Nephron progenitor cell (in vitro differentiated cells): ENCODE measurements at places on chromosomes 16 and 17.

DNA sequence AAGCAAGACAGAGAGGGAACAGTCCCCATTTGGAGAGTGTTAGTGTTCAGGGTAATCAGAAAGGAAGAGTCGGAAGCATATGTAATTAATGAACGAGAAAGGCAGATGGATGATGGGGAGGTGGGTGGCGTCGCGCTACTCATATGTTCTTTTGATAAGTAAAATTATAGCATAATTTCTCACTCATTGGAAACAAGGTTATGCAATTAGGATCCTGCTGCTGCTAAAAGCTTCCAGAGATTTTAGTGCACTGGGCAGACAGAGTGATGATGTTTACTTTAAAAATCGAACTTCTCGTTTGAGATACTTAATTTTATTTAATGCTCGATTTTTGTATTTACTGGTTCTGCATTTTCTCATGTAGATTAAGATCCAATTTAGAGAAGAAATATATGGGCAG lies 96.2 kb downstream of the PRKCA start:
- no peak for DNase-seq

GRCh38 chr17:35214631-35215273 lies 20.6 kb upstream of the SLC35G3 start:
- no peak for DNase-seq

DNA sequence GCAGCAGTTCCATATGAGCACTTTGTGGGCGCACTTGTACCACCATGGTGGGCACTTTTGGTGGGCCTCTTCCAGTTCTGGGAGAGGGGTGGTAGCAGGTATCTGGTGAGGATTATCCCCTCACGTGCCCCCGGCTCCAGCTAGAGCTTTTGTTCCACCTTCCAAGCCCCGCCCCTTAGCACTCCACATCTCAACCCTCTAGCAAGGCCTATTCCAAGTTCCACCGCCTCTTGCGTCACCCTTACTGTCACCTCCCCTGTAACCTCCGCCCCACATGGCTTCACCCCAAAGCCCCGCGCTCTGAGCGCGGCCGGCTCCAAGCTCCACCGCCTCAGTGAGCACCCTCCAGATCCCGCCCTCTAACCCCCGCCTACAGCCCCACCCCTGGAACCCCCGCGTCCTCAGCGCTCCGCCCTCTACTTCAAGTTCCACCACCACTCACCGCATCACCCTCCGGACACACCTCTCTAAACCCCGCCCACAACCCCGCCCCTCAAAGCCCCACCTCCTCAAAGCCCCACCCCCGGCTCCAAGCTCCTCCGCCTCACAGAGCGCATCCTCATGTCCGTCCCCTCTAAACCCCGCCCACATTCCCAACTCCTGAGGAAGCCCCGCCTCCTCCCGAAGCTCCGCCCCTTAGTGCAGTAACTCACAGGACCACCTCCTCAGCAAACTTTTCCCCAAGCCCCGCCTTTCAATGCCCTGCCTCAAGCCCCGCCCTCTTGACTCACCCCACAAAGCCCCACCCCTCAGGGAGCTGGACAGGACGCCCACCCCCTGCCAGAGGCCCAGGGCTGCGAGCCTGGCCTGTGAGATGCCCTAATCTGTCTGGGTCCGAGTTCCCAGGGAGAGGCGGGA lies 11.1 kb downstream of the SCN4A start:
- peak; percentile 98 for DNase-seq

GRCh38 chr16:19294156-19294649 lies 8.7 kb downstream of the CLEC19A start:
- DNase-seq: no peak

GRCh38 chr17:72891627-72892026 lies 200.9 kb downstream of the SLC39A11 start:
- no peak for DNase-seq

DNA sequence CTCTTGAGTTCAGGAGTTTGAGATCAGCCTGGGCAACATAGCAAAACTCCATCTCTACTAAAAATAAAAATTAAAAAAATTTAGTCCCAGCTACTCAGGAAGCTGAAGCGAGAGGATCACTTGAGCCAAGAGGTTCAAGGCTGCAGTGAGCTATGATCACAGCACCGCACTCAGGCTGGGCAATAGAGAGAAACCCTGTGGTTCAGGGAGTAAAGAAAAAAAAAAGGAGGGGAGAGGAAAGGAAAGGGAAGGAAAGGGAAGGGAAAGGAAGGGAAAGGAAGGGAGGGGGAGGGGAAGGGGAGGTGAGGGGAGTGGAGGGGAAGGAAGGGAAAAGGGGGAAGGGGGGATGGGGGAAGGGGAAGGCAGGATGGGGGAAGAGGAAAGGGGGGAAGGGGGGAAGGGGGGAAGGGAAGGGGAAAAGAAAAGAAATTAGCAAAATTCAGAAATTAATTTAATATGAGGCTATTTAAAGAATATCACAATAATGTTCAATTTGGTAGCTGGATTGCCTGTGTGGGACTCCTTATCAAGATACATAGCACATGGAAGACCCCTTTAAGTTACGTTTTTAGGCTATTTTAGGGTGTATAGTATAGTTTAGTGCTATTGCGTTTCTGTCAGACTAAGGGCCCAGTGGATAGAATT lies 424.3 kb downstream of the CDH8 start:
- no peak for DNase-seq

GRCh38 chr17:74750327-74751069 lies 2.1 kb downstream of the NHERF1 start:
- DNase-seq: no peak

- no peak for DNase-seq
Observed at GRCh38 chr16:66538910-66539309, 11.0 kb downstream of the TK2 start.

DNA sequence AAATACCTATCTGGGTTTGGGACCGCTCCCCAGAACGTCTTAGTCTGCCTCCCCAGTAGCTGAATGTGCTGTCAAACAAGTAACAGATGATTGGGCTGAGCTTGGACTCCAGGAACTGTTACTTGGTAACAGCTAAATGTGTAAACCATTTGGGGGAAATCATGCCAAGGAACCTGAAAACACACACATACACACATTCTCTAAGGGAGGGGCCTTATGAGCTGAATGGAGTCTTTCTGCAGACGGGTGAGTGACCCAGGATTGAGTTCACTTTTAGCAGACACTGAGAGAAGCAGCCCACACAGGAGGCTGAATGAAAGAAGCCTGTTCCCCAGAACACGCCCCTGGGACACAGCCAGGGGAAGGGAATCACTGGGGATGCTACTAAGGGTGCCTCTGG lies 1.6 kb downstream of the ACLY start:
- DNase-seq: no peak

DNA sequence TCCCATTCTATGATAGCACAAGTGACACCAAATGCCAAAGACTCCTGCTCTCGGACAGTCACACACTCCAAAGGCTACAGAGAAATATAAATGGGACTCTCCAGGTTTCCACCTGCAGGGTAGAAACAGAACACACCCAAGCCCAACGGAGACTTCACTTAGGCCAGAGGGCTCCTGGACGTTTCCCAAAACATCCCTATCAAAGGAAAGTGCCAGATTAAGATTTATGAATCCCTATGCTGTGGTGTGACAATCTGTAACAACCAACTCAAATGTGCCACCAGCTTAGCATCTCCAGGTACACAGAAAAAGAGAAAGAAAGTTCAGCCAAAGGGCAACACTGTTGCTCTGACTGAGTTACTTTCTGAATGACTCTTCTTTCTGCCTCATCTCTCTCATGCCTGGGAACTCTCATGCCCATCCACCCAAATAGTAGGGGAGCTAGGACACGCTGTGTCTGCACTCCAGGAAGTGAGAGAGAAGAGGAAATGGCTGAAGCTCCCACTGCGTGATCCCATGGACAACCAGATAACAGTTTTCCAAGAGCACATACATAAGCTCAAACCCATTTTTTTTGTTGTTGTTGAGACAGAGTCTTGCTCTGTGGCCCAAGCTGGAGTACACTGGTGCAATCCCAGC lies 49.7 kb downstream of the SMG6 start:
- no peak for DNase-seq

GRCh38 chr17:81534157-81535006 lies 6.2 kb downstream of the FSCN2 start:
- no peak for DNase-seq

- DNase-seq: no peak
Observed at GRCh38 chr17:75695830-75696271, 25.4 kb upstream of the ITGB4 start.

DNA sequence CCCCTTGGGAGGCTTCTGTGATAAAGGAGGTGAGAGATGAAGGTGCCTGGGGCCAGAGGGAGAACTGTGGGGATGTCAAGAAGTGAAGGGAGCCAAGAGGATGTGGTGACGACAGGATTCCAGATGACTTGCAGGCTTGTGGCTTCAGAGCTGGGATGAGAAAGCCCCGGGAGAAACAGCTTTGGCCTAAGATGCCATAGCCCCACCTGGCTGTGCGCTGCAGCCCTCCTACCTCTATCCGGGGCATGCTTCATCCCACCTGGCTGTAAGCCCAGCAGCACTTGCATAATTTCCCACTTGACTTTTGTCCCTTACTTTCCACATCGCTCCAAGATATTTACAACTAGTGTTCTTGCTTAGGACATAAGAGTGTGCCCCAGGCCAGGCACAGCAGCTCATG lies 29.3 kb downstream of the GINS3 start:
- DNase-seq: no peak

- DNase-seq: peak; percentile 54
Observed at GRCh38 chr16:77273-77806, 685 bp upstream of the MPG start.

GRCh38 chr16:78368121-78369102 lies 269.0 kb downstream of the WWOX start:
- DNase-seq: no peak

DNA sequence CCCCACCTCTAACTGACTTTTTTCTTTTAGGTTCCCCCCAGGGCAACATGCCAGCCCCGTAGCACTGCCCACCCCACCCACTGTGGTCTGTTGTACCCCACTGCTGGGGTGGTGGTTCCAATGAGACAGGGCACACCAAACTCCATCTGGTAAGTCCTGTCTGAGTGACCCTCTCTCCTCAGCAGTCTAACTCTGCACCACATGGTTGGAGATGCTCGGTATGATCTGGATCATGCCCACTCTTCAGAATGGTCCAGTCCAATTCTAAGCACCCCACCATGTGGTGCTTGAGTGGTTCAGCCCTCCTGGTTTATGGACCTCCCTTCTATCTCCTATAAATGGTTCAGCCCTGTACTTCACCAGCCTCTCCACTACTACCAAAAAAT lies 5.9 kb downstream of the KDM6B start:
- DNase-seq: no peak

DNA sequence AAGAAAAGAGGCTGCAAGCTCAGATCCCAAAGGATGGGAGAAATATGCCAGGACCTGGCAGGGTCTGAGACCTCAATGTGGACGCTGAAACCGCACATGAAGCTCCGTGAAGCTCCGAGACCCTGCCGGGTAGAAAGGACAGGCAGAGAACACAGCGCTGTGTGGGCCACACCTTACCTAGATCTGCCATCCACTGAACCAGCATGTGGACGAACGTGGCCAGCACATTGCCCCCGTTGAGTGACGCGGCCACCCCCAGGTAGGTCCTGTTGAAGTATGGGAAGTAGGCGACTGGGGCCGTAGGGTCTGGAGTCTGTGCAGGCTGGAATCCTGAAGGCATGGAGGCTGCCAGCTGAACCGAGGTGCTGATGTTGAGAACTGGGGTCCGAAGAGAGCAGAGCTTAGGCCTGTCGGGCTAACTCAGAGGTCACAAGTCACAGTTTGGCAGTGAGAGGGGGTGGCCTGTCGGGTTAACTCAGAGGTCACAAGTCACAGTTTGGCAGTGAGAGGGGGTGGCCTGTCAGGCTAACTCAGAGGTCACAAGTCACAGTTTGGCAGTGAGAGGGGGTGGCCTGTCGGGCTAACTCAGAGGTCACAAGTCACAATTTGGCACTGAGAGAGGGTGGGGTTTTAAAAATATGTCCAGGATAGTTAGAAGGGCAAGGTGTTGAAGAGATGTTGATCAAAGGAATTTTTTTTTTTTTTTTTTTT lies 6.1 kb upstream of the TRPV1 start:
- no peak for DNase-seq

- no peak for DNase-seq
Observed at GRCh38 chr16:84594725-84595038, 23.2 kb downstream of the COTL1 start.

DNA sequence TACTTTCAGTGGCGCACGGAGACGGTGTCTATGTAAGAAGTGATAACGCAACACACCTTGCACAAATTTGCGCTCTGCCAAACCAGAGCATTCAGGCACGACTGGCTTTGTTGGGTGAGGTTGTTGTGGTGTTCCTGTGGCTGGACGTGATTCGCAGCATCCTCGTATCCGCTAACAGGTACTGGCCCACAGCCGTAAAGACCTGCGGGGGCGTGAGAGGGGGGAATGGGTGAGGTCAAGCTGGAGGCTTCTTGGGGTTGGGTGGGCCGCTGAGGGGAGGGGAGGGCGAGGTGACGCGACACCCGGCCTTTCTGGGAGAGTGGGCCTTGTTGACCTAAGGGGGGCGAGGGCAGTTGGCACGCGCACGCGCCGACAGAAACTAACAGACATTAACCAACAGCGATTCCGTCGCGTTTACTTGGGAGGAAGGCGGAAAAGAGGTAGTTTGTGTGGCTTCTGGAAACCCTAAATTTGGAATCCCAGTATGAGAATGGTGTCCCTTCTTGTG lies 510.9 kb downstream of the KCNJ18 start:
- no peak for DNase-seq

- DNase-seq: peak; percentile 21
Observed at GRCh38 chr17:18004884-18005305, 32.2 kb downstream of the DRC3 start.

- DNase-seq: no peak
Observed at GRCh38 chr16:72740347-72740746, 307.6 kb downstream of the ZFHX3 start.

GRCh38 chr17:77303620-77304019 lies 162.9 kb downstream of the SEC14L1 start:
- DNase-seq: no peak

- DNase-seq: no peak
Observed at GRCh38 chr16:51813609-51814008, 662.5 kb upstream of the SALL1 start.

GRCh38 chr17:43019418-43019817 lies 2.8 kb downstream of the VAT1 start:
- DNase-seq: no peak

GRCh38 chr17:53191878-53192277 lies 630.8 kb upstream of the KIF2B start:
- no peak for DNase-seq

DNA sequence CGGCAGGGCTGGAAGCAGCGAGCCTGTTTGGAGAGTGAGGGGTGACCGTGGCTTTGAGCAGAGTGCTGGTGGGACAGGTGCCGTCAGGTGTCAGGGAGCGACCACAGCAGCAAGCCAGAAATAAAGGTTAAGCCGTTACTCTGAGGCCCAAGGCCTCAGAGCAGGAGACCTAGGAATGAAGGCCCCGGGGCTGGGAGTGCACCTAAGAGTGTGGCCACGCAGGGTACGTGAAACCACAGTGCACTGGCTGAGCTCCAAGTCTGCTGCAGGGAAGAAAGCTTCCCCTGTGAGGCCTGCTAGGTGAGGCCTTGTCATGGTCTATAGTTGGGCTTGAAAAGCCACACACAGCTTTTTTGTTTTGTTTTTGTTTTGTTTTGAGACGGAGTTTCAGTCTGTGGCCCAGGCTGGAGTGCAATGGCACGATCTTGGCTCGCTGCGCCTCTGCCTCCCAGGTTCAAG lies 8.7 kb downstream of the CLUAP1 start:
- DNase-seq: no peak
